ENCODE measurements at places on chromosomes 5 and 9.

- no peak for DNase-seq
These were observed 11.2 kb upstream of the PPIC start for GRCh38 chr5:123047706-123048105.

DNA sequence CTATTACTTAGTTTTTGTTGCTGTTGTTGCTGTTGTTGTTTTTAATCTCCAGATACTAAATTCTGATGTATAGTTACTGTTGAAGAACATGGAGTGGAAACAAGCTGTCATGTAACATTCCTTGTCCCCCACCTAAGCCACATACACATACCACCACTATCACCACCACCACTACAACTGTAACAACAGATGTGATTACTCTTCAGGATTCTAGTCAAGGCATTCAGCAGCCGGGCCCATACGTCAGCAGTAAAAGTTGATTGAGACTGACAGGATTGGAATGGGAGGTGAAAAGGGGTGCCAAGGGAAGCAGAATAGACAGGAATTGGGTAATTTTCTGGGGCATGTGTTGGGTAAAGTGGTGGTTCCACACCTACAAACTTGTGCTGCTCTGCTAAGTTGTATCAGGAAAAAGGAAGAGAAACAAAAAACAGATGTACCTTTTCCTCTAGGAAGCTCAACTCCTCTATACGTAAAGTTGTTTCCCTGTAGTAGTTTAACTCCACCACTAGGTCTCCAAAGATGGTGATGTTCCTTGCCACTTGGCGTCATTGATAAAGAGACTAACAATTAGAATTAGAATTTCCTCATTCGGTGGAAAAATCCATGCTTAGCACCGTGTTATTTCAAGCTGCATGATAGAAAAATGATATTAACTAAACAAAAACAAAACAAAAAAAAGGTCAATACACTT is 138.6 kb downstream of the ARRDC3 start:
- DNase-seq, result no peak

DNA sequence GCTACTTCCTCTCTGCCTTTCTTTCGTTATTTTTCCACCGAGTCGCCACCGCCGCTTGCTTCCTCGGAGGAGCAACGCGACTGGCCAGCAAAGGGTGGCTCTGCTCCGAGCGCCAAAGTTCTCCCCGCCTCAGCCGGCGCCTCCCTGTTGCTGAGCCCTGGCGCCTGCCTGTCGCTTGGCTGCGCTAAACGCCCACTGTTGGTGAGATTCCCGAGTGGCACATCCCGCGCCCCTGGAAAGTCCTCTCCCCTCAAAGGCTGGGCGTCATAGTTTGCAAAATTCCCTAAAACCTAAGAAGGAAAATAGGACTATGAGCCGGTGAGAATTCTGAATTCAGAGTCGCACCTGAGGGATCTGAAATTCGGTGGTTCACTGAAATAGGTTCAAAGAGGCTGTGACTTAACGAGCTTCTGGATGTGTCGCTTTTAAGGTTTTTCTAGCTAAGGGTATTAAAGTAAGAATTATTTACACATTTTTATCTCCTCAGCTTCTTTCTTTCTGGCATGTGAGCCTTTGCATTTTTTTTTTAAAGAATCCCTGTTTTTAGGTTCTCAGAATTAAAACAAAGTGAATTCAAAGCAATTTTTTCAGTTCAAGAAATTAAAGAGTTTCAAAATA is at the start of gene GRIN3A:
TSS of gene GRIN3A (minus strand) at position 82 of the 618 bp plus-strand sequence. CDS start 668 bp downstream, outside the sequence.
- no peak for DNase-seq

DNA sequence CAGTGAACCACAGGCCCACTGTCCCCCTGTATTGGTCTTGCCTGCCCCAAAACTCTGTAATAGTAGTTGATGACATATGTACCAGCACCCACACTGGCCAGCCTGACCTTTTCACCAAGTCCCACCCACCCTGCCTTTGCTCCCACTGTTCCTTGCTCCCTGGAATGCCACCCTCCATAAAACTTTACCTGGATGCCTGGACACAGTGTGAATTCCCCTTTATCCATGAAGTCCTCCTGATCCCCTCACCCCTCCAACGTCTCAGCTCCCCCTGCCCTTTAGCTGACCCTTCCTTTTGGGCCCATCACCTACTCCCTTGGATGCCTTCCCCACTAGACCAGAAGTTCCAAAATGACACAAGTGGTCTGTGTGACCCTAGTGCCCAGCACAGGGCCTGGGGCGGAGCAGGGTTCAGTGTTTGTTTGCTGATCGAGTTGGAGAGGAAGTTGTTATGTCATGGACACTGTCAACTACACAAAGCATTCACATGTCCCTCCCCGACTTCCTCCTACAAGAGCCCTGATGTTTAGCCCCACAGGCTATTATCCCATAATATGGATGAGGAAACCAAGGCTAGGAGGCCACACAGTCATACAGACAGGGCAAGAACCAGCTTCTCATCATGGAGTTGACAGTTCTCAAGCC is 16.1 kb downstream of the AMBP start:
- DNase-seq, result no peak

DNA sequence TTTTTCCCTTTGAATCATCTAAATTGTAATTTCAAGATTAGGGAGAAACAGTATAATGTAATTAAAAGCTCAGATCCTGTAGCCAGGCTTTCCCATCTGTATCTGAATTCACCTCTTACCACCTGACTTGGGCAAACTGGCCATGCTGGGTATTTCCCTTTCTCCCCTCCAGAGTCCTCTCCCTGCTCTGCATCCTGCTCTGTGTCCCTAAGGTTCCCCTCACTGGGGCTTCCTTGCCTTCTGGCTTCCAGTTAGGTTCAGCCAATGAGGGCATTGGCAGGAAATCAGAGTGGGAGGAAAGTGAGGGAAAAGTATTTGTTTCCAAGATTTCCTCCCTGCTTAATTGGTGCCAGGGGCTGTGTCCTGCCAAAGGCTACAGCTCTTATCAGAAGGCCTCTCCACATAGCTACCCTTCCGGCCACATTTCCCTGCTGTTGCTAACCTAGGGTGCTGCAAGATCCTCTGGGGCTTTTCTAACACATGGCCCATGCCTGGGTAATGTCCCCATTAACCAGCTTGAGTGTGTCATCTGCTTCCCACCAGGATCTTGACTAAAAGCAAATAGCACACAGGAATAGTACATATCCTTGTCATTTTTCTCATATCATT is 51.0 kb upstream of the MPDZ start:
- DNase-seq, result no peak

- no peak for DNase-seq
These were observed 11.0 kb upstream of the MTMR12 start for GRCh38 chr5:32323741-32324140.

- no peak for DNase-seq
These were observed 16.9 kb upstream of the SNCAIP start for GRCh38 chr5:122295138-122295537.

GRCh38 chr5:103942587-103943186 is 380.1 kb upstream of the NUDT12 start:
- no peak for DNase-seq

GRCh38 chr5:58854441-58854840 is 271.6 kb downstream of the RAB3C start:
- no peak for DNase-seq

DNA sequence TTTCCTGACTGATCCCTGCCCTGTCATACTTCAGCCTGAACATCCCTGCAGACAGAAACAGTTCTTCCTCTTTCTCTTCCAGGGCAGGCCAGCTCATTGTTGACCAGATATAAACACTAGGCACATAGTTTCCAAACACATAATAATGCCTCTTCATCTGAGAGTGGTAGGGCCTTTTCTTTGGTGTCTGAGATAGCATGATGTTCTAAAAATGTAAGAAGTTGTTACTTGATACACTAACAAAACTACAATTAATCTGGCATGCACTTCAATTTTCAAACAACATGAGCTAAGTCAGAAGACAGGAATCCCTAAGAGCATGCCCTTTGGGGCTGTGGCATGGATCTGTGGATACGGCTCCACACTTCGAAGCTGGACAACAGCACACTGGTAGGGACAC is 246.6 kb downstream of the SPOCK1 start:
- DNase-seq, result no peak

- no peak for DNase-seq
These were observed 223.3 kb downstream of the MEF2C start for GRCh38 chr5:88659529-88660263.

DNA sequence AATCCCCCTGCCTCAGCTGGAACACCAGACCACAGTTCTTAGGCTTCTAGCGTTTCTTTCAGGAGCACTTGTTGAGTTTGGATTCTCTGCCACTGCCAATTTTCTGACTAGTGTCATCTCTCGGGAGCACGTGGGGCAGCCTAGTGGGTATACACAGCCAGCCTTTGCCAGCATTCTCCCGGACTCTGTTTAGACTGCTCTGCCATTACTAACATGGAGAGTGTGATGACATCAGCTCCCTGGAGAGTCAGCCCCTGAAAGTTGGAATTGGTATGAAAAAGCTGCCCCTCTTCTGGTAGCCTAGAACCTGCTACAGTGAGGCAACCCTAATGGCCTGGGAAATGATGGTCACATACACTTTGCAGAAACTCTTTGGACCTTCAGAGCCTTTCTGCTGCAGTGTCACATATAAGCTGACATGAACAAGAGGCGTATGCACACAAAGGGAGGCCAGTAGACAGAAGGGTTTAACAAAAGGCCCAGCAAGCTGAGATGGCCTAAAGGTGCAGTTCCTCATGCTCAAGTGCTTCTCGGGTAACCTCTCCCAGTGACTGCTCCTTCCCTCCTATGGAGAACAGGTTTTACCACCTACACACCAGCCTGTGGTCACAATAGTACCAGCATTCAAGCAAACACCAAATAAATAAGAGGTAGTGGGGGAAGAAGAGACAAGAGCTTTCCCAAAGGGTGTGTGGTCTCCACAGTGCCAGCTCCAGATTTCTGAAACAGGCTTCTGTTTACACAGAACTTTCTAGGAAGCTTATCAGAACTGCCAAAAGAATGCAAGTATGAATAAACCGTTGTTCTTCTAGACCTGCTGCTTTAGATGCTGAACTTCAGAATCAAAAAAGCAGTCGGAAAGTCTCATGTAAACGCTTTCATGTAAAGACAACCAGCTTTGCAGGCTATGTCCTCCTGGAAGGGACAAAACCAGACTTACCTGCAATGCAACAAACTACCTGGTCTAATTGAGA is 16.5 kb downstream of the SPACA9 start:
- no peak for DNase-seq

- no peak for DNase-seq
These were observed 129.7 kb upstream of the RAD23B start for GRCh38 chr9:107153336-107153735.

DNA sequence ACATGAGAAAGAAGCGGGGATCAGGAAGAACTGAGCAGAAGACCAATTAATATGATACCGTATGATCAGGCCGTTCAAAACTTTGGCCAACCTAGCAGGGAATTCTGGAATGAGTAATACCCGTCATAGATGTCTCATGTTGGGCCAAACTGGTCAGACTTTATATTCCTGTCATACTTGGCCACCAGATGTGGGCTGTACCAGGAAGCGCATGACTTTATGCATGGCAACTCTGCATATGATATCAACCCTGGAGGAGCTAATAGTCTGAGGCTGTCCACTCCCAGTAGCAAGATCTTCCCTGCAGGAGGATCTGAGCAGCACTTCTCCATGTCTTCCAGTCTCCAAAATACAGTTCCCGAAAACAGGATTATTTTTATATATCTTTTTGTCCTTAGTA is 68.5 kb upstream of the NAA35 start:
- DNase-seq, result no peak

DNA sequence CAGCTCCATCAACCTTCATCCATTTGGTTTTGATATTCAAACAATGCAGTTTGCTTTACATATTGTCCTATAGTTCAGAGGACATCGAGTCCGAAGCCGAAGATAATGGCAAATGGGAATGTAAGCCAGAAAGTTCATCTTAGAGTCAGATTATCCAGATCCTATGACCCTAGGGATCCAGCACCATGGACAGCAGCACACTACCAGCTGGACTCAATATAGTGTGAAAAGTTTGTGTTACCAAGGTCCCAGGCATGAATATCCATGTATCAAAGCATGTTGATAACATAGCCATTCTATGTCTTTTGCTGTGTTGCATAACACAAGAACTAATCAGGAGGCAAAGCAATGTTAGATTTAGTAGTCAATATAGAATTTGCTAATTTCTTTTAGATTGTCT is 46.3 kb downstream of the FSTL4 start:
- DNase-seq, result no peak

DNA sequence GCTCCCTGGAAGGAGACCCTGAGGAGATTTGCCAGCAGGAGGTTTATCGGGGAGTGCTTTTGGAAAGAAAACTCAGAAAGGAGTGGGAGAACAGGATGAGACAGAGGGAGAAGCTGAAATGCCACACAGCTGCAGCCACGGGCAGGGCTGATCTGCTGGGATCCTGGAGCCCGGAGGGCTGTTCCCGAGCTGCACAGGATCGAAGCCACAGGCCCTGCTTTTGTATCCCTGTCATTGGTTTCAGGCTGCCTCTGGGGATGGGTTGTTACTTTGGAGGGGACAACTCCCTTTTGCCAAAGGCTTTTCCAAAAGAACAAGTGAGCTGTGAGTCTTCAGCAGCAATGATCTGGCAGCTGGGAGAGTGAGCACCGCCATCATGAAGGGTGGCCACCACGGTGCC is 152.5 kb upstream of the PTCH1 start:
- no peak for DNase-seq

GRCh38 chr5:3357291-3357690 is 238.3 kb upstream of the IRX1 start:
- DNase-seq, result no peak

DNA sequence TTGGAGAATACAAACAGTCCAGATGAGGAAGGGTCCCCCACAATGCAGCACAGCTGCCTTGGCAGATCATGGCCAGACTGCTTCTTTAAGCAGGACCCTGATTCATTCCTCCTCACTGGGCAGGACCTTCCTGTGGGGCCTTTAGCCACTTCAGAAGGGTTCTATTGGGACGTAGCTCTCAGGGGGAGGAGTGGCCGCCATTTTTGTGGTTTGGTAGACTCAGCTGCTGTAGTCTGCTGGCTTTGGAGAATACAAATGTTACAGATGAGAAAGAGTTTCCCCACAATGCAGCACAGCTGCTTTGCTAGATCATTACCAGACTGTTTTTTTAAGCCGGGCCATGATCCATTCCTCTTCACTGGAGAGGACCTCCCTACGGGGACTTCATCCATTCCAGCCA is 57.4 kb downstream of the TMEM38B start:
- DNase-seq, result no peak

- DNase-seq, result no peak
These were observed 63.6 kb downstream of the NIPBL start for GRCh38 chr5:36939969-36940858.

DNA sequence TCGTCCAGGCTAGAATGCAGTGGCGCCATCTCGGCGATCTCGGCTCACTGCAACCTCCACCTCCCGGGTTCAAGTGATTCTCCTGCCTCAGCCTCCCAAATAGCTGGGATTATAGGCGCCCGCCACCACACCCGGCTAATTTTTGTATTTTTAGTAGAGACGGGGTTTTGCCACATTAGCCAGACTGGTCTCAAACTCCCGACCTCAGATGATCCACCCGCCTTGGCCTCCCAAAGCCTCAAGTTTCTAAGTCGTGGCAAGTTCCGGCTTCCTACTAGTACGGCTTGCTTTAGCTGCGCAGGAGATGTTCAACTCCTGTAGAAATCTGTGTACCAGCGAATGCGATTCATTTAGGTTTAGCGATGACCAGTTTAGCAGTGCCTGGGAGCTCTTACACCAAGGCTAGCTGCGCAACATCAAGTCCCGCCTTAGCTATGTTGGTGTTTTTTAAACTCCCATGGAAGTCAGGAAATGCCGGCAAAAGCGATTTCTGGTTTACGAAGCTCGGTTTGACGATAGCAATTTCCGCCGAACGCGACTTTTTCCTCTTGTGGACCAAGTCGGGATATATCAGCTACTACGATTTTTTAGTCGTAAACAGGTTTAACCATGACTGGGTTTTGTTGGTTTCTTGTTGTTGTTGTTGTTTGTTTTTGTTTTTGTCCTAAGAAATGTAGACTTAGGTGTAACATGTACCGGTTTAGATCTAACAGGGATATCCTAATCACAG is 46.4 kb downstream of the ANXA2R start:
- DNase-seq, result peak; percentile 73

All from brain pericyte (primary cell).